ENCODE measurements at places on chromosomes 12 and 14.

GRCh38 chr14:75283162-75283832, 4.7 kb downstream of the FOS start:
- no peak for DNase-seq

DNA sequence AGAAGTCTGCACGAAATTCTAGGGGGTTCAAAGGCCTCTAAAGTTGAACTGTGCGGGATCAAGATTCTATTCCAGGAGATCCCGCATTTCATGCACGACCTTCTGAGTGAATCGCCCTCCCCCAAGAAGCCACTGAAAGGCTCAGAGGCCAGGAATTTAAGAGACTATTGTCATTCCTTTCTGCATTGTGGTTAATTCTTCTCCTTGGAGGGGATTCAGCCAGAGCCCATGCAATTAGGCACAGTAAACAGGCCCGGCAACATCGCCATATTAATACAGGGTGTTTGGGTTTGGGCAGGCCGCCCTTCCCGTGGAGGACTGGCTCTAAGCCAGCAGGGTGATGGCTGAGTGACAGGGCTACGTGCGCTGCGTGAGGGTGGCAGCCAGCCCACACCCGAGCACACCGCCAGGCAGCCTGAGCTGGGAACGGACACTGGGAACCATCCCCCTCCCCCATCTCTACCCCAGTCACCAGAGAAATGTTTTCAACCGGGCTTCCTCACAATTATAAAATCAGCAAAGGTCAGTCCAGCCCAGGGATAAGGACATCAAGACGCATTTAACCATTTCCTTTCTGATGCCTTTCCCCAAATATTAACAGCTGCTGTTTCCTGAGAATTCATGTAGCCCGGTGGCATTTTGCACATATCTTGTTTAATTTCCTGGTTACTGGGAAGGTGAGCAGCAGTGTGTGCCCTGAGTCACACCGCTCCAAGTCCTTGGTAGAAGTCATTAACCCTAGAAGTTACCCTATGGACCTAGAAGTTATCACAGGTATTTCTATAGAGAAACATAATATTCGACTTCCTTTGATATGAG, 12.5 kb downstream of the EGLN3 start:
- no peak for DNase-seq

DNA sequence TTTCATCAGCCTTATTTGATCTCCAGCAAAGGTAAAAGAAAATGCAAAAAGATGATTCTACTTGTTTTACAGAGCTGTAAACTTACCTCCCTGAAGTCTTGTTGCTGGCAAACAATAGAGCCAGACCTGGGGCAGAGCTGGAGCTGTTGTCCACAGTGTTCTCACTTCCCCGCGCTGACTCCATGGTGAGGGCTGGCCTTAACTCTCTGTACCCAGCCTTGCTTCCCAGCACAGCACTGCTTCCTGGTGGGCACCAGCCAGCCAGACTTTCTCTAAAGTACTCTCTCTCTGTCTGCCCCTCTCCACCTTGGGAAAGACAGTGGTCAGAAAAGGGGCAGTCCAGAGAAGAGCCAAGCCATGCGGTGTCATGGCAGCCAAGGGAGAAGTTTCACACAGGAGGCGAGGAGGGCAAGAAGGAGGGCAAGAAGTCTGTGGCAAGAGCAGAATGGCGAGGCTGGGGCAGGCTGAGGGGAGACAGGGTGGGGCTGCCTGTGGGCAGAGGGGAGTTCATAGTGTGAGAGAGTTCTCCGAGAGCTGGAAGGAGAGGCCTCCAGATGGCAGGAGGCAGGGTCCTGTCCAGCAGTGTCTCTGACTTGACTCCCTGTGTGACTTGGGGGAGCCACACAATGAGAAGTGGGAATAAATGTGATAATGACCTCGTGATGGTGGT, 9.3 kb downstream of the EVL start:
- no peak for DNase-seq

GRCh38 chr12:57216014-57216911, at the start of gene NXPH4:
Gene NXPH4, plus strand, starts transcription at chr12:57216794. Its CDS starts 176 bp downstream, at chr12:57216970.
- DNase-seq = no peak

DNA sequence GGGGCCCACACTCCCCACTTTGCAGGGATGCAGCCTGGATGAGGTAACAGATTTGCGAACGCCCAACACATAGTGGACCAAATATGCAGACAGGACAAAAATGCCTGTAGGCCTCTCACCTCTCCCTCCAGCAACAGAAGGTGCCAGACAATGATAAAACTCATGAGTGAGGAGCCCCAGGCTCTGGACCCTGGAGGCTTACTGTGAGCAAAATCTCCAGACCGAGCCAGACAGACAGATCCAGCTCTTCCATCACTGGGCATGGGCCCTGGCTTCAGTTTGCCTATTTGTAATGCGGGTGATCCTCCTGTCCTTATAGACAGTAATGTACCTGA, 42.3 kb downstream of the IRF2BPL start:
- no peak for DNase-seq

DNA sequence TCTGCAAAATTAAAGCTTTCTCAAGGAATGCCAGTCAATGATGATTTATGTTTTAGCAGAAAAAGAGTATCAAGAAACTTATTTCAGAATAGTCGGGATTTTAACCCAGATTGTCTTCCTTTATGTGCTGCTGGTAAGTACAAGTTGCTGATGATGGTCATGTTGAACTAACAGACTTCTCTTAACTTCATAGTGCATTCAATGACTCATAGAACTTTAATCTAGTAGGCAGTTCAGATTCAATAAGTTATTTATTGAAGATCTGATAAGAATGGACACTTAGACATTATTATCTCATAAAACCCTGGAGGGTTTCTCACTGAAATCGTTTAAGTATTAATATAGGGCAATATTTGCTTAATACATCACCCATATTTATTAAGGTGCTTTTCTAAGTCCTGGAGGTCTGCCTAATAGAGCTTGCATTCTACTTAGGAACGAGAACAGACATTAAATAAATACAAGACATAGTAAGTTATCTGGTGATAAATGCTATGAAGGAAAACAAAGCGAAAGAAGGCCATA, 33.8 kb downstream of the TOGARAM1 start:
- DNase-seq = no peak
